NAMALWA (cell line): ENCODE measurements at places on chromosomes 5 and 9.

DNA sequence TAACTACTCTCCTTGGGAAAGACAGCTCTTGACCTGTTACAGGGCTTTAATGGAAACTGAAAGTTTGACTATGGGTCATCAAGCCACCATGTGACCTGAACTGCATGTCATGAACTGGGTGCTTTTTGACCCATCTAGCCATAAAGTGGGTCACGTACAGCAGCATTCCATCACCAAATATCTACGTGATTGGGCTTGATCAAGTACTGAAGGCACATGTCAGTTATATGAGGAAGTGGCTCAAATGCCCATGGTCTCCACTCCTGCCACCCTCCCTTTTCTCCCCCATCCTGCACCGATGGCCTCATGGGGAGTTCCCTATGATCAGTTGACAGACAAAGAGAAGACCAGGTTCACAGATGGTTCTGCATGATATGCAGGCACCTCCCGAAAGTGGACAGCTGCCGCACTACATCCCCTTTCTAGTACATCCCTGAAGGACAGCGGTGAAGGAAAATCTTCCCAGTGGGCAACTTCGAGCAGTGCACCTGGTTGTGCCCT lies 7.3 kb upstream of the FCN1 start:
- DNase-seq = no peak

GRCh38 chr9:89821081-89821480 lies 216.3 kb downstream of the GADD45G start:
- no peak for DNase-seq

- DNase-seq = no peak
Observed at GRCh38 chr5:54766748-54767147, 218.6 kb downstream of the ESM1 start.

- no peak for DNase-seq
Observed at GRCh38 chr5:143600396-143601075, 197.1 kb upstream of the NR3C1 start.

- DNase-seq = no peak
Observed at GRCh38 chr9:130680836-130681768, 12.5 kb upstream of the EXOSC2 start.

DNA sequence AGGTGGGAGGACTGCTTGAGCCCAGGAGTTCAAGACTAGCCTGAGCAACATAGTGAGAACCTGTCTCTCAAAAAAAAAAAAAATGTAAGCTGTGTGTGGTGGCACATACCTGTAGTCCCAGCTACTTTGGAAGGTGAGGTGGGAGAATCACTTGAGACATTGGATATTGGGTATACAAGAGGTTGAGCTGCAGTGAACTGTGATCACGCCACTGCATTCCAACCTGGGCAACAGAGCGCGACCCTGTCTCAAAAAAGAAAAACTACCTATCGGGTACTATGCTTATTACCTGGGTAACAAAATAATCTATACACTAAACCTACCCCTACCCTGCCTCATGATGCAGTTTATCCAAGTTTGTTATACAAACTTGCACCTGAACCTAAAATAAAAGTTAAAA lies 64.9 kb downstream of the AOPEP start:
- no peak for DNase-seq

DNA sequence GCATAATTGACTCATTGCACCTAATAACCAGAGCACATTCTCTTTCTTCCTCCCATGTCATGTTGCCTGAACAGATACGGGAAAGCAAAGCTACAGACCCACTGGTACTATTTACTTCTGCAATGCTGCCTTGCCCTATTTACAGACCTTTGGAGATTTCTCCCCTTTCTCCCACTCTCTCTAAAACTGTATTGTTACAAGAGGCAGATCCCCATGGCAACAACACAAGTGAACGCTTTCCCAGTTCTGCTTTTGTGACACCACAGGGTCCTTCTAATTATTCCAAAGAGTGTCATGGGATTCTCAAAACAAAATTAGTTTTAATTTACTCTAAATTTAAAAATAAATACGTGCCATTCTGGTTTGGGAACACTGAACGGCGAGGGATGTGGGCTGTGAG lies 104.7 kb downstream of the KCTD16 start:
- DNase-seq = no peak

GRCh38 chr9:89168901-89169813 lies 9.5 kb downstream of the SHC3 start:
- no peak for DNase-seq

GRCh38 chr5:67976891-67977601 lies 238.5 kb upstream of the PIK3R1 start:
- no peak for DNase-seq

- no peak for DNase-seq
Observed at GRCh38 chr9:14203356-14204056, 110.4 kb downstream of the NFIB start.

GRCh38 chr9:89498852-89499480 lies 1.1 kb upstream of the SEMA4D start:
- DNase-seq = peak; percentile 59

DNA sequence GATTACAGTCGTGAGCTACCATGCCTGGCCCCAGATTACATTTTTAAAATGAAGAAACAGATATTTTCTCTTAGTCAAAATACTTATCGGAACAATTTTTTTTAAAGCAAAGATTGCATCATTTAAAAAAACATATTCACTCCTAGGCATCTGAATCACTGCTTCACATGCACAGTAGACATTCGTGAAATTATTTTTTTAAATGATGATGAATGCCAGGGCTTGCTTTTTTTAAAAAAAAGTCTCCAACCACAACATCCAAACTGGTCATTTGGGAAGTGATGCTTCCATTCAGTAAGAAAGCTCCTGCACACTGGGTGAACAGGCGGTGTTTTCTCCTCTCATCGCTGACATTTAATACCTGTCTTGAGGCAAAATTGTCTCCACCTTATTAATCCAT lies 223.0 kb upstream of the DMRT1 start:
- DNase-seq = no peak

DNA sequence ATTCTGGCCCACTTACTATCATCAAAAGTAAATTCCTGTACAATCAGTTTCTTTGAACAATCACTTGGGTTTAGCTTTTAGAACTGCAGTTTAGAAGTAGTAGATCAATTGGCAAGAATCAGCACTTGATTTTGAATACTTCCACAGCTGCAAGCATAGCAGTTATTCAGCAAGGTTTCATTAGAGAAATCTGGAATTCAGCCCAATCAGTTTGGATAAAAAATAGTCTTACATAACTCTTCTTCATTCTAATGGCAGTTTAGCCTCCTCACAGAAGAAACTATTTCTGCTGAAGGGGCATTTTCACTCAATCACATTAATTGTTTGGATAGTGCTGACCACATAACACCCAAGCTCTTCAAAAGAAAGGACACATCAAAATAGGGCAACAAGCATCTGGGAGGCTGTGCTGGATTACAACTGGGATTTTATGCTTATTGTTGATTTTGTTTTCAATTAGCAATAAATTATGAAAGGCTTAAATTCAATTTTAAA lies 336.2 kb upstream of the PDE4D start:
- DNase-seq = no peak

DNA sequence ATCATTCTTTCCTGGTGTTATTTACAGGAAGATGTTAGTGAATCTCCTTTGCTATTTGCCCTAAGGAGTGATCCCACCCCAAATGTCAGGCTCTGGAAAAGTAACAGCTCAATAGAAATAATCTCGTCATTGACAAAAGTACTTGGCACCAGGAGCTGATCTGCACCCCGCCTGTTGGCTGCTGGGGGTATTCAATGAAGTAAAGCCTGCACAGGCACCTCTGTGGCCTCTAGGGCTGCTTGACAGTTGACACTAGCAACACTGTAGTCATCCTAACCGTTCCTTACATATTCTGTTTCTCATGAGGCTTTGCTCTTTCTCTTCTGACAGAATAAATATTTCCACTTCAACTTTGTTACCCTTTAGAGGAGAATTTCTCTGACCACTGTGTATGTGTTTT lies 103.4 kb downstream of the DOCK2 start:
- no peak for DNase-seq

DNA sequence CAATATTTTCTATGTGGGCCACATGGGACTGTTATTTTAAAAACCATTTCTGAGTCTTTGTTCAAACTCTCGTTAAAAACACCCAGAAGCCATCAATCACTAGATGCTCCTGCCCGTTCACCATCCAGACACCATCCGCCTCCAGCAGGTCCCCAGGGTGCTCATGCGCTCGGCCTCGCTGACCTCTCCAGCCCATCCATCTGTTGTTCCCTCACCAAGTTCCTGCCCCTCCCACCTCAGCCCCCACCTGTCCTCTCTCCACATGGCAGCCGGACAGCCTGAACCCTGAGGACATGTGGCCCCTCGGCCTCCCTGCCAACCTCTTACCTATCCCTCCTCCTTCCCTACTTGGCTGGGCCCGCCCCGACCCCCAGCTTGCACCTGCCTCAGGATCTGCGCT lies 31.6 kb downstream of the NSUN2 start:
- DNase-seq = no peak

GRCh38 chr5:115509547-115509946 lies 35.0 kb downstream of the FEM1C start:
- DNase-seq = no peak

DNA sequence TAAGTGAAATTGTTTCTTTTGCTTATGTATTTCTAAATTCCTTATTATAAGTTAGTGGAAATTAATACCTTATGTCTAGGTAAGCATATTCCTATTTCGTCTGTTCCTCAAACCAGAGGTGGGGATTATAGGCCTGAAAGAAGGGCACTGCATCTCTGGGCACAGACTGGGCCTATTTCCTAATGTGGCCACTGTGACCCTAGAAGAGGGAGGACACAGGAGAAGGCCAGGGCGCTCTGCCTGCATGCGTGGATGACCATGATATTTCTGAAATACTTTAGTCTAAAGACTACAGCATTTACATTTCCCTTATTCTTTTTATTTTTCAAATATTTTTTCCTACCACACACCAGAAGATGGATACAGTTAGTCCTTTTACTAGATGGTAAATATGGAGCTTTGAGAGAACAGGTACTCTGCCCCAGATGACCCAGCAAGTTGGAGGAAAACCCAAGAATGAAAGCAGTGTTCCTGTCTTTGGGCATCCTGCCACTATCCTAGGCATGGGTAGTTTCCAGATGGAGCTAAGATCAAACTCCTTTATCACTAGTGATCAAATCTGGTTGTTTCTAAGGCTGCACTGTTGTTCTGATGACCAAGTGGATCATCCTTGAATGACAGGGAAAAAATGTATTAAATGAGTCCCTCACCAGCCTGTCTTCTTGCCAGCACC lies 27.8 kb downstream of the RUSC2 start:
- DNase-seq = no peak

DNA sequence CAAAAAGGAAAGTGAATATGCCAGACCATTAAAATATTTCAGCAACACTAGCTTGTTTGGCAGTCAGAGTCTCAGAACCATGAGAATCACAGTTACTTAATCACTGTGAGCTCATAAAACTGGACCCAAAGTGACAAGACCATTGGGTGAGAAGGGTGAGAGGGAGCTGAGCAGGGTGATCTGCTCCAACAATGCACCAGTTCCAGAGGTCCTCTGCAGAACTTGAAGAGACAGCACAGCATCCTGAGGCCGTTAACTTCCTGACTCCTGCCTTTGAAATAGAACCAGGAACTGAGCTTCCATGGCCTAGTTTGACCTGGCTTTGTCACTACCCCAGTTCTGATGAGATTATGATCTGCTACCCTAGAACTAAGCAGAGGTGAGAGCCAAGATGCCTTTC lies 57.4 kb downstream of the NFIB start:
- DNase-seq = no peak

- DNase-seq = peak; percentile 54
Observed at GRCh38 chr5:111063709-111064322, 7.7 kb upstream of the TSLP start.

DNA sequence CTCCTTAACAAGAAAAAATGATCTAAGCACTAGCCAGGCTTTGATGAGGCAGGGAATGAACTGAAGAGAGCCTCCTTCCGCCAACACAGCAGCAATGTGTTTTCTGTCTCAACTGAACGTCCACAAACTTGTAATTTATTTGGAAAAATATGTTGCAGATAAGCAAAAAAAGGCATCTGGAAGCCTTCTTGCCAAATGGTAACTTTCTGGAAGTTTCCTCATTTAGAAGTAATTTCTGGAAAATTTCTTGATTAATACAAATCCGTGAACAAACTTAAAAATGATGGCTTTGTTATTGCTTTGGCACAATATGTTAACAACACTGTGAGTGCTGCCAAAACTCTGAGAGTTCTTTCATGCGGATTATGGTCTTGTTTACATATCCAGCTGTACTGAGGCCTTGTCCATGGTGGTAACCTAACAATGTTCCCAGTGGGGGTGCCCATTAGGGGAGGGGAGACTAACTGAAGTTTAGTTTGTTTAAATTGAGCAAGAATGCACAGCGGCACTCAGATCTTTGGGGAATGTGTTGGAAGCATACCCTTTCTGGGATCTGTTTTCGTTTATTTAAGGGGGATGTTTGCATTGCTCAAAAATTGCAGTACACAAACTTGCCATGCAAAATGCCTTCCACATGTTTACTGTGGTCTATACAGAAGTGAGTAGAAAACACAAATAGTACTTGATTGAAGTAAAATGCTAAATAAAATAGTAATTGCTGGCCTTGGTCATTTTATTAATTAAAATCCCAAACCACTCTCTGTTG lies 334.7 kb downstream of the NR2F1-AS1 start:
- DNase-seq = no peak

- no peak for DNase-seq
Observed at GRCh38 chr5:161261668-161262323, 284.7 kb downstream of the GABRB2 start.

GRCh38 chr5:125006011-125006685 lies 259.7 kb upstream of the ZNF608 start:
- DNase-seq = peak; percentile 96

GRCh38 chr5:170307575-170308465 lies 10.2 kb upstream of the LCP2 start:
- no peak for DNase-seq

DNA sequence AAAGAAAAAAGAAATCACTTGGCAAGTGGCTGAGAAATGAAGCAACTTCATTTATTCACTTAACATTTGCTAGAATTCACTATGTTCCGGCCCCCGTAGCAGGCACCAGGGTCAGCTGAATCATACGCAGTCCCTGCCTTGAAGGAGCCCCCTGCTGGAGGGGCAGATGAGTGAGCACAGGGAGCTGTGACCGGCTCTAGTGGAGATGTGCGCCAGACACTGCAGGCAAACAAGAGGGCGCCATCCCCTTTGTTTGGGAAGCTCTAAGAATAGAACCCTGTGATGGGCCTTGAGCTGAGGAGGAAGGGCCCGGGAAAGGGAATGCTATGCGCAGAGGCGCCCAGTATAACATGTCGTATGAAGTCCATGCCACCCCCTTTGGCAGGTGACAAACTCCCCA lies 20.2 kb upstream of the RPL26L1 start:
- DNase-seq = peak; percentile 55

DNA sequence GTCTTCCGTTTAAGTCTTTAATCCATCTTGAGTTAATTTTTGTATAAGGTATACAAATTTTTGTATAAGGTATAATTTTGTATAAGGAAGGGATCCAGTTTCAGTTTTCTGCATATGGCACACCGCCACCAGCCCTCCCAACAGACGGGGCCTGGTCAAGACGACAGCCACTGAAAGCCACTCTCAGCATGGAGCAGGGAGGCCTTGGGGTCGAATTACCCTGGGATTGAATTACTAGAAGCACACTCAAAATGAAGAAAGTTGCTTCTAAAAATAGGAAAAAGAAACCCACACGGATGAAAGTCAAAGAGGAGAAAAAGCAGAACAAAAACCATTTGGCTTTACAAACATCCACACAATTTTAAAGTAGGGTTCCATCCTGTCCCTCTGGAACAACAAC lies 586.2 kb upstream of the ADAMTS16 start:
- DNase-seq = no peak
